LHCN-M2 (cell line): ENCODE measurements at places on chromosomes 2 and 18.

DNA sequence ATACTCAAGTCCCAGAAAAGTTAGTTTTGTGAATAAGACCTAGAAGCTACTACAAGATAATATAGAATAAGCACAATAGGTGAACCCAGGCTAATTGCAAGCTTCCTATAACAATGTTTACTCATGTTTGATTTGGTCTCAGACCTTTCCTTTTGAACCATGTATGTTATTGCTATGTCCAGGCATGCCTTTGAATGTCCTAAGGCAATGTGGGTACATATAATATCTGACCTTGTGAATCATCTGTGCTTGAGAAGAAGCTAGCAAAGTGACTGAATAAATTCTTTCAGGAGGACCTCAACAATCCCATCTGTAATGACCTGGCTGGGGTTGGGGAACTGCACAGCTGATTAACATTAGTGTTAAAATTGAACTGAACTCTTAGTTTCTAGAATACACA lies 1285.9 kb upstream of the CELF4 start:
- no peak for DNase-seq

- no peak for DNase-seq
These were observed 123.5 kb downstream of the ZNF516 start for GRCh38 chr18:76371301-76372203.

- no peak for DNase-seq
These were observed 44.3 kb downstream of the MFSD6 start for GRCh38 chr2:190452433-190452832.

DNA sequence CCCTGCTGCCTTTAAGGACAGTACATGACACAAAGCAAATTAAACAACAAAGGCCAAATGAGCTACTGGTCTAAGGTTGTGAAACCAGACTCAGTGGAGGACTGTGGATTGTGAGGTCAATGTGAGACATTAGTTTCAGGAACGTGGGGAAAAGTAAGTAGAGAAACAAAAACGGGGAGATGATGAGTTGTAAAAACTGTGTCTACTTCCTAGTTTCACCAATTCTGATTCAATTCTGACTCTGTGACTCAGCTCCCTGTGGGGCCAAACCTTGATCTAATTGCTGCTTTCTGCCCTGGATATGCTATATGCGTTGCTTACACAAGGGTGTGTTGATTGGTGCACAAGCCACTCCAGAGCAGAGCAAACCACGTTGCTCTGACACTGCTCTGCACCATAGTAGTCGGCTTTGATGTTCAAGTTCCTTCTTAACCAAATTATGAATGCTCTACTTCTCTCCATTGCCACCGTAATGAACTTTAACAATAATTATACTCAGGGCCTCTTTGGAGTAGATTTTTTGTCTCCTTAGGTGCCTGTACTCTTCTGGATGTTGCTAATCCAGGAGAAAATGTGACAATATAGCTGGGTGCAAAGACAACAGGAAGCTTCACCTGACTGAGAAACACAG lies 1640.1 kb upstream of the CELF4 start:
- DNase-seq = no peak

- no peak for DNase-seq
These were observed 665.5 kb upstream of the CNTNAP5 start for GRCh38 chr2:123359636-123360035.

DNA sequence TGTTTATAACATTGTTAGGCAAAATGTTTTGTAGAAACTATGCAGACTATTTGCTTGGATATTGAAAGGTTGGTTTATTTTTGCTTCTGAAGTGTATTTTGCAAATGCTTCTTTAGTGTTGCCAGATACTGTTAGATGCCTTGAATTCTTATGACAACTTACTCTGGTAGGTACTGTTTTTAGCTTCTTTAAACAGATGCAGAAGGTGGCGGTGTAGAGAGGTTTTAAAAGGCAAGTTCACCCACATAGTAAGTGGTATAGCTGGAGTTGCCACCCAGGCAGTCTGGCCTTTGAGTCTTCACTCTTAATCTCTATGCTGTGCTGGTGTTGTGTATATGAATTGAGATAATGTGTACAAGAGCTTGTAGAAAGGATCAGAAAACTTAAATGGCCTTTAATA lies 3.6 kb downstream of the PCYOX1 start:
- DNase-seq = no peak
